ENCODE measurements at places on chromosomes 13 and 19. TPM values are rescaled to one million over a fixed set of nuclear protein-coding genes. Genes with fewer than 3 reads are reported as not detected.

The CC2D1A gene
- 8.7 TPM for total RNA-seq

The CRX gene
- total RNA-seq, result not detected

The LEUTX gene
- total RNA-seq, result not detected

The IGFL3 gene
- total RNA-seq, result not detected

The KIR2DL4 gene
- 0.04 TPM for total RNA-seq

GRCh38 chr13:46629811-46630413 lies 76.9 kb downstream of the LRCH1 start:
- H3K27me3 ChIP-seq, result no peaks in the 10 kb centered on the region
- no peak overlapping the region for H3K4me3 ChIP-seq
- H3K36me3 ChIP-seq, result no peaks in the 10 kb centered on the region
- H3K4me1 ChIP-seq, result peaks cover 14% of the 10 kb centered on the region

DNA sequence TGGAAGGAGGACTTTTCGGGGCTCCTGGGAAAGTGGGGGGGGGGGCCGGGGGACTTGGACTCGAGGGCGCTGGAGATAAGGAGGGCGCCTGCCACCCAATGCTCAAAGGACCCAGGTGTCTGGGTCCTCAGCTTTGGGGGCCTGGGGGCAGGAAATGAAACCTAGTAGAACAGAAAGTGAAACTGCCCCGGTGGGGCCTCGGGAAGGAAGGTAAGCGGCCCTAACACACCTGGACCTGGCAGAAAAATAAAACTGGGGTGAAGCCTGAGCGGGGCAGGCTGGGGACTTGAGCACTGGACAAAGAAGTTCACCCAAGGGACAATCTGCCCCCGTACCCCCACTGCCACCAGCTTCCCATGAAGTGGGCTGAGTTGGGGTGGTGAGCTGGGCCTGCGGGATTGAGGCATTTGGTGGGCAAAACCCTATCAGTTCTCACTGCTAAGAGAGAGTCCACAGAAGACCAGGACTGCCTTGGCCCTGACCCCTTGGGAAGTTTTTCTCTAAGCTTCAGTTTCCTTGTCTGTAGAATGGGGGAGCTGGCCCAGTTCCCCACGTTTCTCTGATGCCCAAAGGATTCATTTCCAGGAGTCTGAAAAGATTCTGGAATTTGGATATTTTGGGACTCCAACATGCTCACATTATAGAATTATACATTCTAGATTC lies 2.3 kb downstream of the PRKD2 start:
- peak overlapping the region; percentile 94 for H3K27ac ChIP-seq
- H3K36me3 ChIP-seq, result peaks cover 27% of the 10 kb centered on the region
- no peak for DNase-seq
- H3K4me3 ChIP-seq, result peak overlapping the region; percentile 61

DNA sequence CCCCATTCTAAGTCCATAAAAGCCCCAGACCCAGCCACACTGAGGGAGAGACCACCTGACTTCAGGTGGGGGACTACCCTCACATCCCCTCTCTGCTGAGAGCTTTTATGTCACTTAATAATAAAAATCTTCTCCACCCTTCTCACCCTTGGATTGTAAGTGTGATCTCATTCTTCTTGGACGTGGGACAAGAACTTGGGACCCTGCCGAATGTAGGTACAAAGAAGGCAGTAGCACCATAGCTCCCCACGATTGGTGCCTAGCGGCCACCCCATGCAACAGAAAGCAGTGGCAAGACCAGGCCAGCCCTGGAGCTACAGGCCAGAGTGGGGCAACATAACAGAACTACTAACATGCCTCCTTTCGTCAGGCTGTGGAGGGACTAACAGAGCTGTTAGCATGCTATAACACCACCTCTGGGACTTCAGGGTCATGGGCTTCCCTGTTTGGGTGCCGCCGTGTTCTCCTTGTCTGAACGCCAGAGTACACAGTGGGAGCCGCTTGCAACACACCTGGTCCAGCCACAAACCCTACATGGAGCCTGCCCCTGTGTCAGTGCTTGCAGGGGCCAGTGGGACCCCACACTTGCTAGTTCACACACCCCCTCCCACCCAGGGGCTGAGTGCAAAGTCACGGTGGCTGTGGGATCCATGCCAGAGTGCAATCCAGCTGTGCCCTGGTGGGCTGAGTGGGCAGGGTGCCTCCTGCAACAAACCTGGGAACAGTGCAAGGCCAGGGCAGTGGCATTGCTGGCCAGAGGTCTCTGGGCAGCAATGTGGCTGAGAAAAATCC lies 5.2 kb upstream of the FBXO17 start:
- DNase-seq, result no peak
- H3K27ac ChIP-seq, result no peak overlapping the region
- H3K27me3 ChIP-seq, result peaks cover 5% of the 10 kb centered on the region
- peaks cover 9% of the 10 kb centered on the region for H3K4me1 ChIP-seq

GRCh38 chr19:5925830-5926427 lies 11.9 kb downstream of the CAPS start:
- H3K36me3 ChIP-seq, result peaks cover 91% of the 10 kb centered on the region
- H3K27me3 ChIP-seq, result no peaks in the 10 kb centered on the region
- peak overlapping the region; percentile 91 for H3K27ac ChIP-seq
- H3K4me1 ChIP-seq, result peaks cover 32% of the 10 kb centered on the region

DNA sequence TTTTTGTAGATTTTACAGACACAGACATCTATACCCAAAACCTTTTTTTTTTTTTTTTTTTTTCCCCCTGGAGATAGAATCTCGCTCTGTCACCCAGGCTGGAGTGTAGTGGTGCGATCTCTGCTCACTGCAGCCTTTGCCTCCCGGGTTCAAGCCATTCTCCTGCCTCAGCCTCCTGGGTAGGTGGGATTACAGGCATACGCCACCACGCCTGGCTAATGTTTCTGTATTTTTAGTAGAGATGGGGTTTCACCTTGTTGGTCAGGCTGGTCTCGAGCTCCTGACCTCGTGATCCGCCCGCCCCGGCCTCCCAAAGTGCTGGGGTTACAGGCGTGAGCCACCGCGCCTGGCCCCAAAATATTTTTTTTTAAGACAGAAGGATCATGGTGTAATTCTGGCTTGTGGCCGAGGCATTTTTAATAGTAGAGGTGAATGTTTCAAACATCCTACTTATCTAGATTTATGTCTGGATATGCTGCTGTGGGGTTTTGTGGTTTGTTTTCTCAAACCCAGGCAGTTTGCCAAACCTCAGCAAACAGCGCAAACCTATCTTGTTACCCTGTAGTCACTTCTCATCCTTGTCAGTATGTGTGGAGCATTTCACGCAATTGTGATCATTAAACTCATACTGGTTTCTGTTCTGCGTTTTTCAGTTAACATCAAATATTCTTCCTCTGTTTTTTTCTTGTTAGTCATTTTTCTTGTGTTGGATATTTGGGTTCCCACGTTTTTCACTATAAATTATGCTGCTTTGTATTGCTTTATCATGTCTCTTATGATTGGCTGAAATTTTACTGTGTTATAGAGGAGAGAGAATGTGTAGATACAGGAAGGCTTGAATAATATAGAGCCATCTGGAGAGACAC lies 36.2 kb upstream of the GARRE1 start:
- H3K27ac ChIP-seq, result no peak overlapping the region
- no peak overlapping the region for H3K4me3 ChIP-seq
- DNase-seq, result peak; percentile 14
- H3K27me3 ChIP-seq, result no peaks in the 10 kb centered on the region
- H3K4me1 ChIP-seq, result no peaks in the 10 kb centered on the region
- peaks cover 53% of the 10 kb centered on the region for H3K36me3 ChIP-seq

DNA sequence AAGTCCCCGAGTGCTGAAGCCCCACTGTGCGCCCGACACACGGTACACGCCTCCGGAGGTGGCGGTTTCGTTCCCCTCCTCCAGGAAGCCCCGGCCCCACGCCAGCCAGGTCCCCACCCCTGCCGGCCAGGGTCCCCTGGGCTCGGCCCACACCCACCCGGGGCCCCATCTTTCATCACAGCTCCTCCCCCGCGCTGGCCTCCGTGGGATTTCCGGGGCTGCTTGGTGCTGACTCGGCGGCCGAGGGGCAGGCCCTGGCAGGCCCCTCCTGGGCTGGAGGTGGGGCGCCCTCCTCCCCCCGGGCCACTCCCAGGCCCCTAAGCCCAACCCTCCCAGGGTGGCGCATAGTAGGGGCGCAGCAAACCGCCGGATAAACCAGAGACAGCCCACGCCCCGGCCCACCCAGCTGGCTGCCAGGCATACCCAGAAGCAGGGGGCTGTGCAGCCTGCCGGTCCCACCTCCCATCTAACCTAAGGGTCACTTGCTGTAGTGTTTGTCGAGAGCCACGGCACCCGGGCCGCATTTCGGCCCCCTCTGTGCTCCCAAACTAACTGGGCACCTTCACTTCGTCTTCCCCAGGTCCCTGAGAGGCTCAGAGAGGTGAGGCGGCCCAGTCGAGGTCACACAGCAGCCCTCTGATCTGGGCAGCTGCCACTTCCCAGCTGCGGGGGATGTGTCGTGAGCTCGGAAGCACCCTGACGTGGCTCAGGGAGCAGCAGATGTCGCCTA lies 6.6 kb downstream of the ZBTB7A start:
- peaks cover 31% of the 10 kb centered on the region for H3K36me3 ChIP-seq
- peaks cover 67% of the 10 kb centered on the region for H3K4me1 ChIP-seq
- H3K4me3 ChIP-seq, result no peak overlapping the region
- H3K27me3 ChIP-seq, result no peaks in the 10 kb centered on the region
- H3K27ac ChIP-seq, result peak overlapping the region; percentile 77
- no peak for DNase-seq

GRCh38 chr19:6252066-6252465 lies 27.7 kb downstream of the MLLT1 start:
- no peak overlapping the region for H3K4me3 ChIP-seq
- peaks cover 10% of the 10 kb centered on the region for H3K36me3 ChIP-seq
- no peak for DNase-seq
- H3K27ac ChIP-seq, result no peak overlapping the region

DNA sequence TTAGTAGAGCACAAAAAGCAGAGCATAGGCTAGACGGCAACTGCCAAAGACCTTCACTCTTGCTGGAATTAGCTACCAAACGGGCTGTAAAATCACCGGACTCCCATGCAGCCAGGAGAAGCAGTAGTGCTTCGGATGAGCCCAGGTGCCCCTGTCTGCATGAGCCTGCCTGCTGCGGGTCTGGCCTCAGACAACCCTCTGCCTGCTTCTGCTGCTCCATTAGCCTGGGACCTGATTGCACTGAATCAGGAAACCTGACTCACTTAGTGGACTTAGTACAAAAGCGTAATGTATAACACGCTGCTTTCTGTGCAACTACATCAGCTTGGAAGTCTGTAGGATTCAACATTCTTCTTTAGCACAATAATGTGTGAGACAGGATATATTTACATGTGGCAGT lies 170.0 kb downstream of the LMO7 start:
- peaks cover 8% of the 10 kb centered on the region for H3K36me3 ChIP-seq
- H3K4me1 ChIP-seq, result peaks cover 2% of the 10 kb centered on the region
- H3K4me3 ChIP-seq, result no peak overlapping the region

DNA sequence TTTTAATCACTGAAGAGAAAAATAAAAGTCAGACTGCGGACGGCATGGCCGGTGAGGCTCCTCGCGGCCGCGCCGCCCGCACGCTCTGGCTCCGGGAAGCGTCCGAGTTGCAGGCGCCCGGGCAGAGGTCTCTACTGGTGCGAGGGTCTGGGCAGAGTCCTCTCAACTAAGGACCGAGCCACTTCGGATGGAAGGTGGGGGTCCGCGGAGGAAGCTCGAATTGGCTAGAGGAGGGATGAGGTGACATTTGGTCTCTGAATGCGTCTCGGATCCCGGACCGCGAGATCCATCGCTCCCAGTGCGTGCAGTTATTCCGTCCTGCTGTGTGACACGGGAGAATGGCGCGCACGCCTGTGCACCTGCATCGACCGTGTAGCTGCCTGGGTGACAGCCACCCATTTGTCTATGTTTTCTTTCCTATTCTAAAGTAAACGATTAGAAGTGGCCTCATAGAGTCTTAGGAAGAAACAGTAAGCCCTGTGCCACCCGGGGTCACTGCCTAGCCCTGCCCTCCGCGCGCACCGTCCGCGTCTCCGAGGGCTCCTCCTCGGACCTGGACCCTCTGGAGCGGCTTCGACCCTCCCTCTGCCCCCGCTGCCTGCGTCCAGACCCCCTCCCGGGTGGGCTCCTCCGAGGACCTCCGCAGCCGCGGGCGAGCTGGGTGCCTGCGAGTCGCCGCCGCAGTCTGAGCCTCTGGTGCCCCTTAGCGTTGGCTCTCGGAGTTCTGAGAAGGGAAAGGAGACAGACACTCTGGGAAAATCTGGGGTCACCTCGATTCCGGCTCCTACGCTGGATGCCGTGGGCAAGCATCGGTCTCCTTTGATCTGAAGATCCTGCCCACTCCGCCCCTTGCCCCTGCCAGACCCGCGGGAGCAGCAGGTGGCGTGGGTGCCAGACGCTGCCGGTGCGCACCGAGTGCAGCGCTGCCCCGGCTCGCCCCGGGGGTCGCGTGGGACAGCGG lies 347.4 kb downstream of the LIG4 start:
- peaks cover 12% of the 10 kb centered on the region for H3K4me1 ChIP-seq
- peak overlapping the region; percentile 36 for H3K4me3 ChIP-seq
- peaks cover 36% of the 10 kb centered on the region for H3K27me3 ChIP-seq
- no peak overlapping the region for H3K27ac ChIP-seq

DNA sequence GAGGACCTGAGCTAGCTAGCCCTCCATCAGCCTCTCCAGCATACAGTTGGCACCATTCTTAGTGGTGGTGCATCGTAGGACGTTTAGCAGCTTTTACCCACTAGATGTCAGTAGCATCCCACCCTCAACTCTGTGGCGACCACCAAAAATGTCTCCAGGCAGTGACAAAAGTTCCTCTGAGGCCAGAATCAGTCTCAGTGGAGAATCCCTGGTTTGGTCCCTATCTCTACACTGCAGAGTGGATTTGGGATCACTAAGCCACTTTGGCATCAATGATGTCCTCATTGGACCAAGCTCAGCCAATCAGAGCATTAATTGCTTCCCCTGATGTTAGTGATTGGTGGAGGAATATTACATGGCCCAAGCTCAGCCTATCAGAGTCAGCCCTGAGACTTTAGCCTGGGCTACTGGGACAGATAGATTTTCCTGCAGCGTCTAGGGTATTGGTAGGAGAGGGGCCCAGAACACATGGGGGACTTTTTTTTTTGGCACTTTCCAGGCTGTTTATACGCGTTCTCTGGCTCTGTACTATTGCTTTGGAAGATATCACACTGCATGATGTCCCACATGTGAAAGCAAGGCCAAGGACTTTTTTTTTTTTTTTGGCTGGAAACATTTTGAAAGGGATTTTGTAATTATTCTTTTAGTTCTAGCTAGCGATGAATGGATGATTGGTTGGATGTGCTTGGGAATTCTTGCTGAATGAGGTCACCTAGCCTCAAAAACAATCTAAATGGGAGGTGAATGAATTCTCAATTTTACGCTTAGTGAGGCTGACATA lies 7.0 kb downstream of the TMEM221 start:
- H3K27me3 ChIP-seq, result no peaks in the 10 kb centered on the region
- peaks cover 10% of the 10 kb centered on the region for H3K4me1 ChIP-seq
- DNase-seq, result peak; percentile 94
- H3K36me3 ChIP-seq, result peaks cover under 1% of the 10 kb centered on the region
- no peak overlapping the region for H3K4me3 ChIP-seq

GRCh38 chr19:20664901-20665781 lies 3.8 kb upstream of the ZNF626 start:
- no peaks in the 10 kb centered on the region for H3K27me3 ChIP-seq
- H3K27ac ChIP-seq, result no peak overlapping the region
- peaks cover 4% of the 10 kb centered on the region for H3K4me1 ChIP-seq
- H3K36me3 ChIP-seq, result no peaks in the 10 kb centered on the region
- DNase-seq, result peak; percentile 58

Data from muscle of leg (tissue), 16 donors.